SJSA1 (cell line): ENCODE measurements at places on chromosomes 3 and 15. TPM values are rescaled to one million over a fixed set of nuclear protein-coding genes. Genes with fewer than 3 reads are reported as not detected.
A peak's percentile ranks its signal among the peaks of the same experiment; 100 is the strongest.

DNA sequence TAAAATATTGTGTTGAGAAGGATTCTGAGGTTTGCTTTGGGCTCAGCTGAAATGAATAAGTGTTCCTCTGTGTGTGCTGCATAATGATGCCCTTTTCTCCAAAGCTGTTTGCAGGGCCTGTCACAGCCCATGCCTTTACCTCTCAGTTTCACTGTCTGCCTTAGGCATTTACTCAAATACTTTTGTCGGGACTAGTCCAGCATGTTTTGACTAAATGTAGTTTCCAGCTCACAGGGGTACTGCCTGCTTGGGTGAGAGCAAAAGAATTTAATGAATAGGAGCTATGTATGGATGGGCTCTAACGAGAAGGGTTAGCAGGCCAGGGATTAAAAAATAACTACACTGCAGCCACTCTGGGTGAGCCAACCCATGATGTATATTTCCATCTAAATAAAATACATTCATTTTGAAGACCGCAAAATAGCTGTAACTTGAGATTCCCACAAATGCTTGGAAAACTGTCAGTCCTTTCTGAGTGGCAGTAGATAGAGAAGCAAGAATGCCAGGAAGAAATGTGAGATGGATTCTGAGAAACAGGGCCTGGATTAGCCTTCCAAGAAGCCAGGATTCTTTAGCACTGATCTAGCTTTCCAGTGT lies 549.2 kb upstream of the TBL1XR1 start:
- DNase-seq = no peak

Gene KCNMB3
- total RNA-seq = 0.13 and 2.7 TPM in 2 replicates

DNA sequence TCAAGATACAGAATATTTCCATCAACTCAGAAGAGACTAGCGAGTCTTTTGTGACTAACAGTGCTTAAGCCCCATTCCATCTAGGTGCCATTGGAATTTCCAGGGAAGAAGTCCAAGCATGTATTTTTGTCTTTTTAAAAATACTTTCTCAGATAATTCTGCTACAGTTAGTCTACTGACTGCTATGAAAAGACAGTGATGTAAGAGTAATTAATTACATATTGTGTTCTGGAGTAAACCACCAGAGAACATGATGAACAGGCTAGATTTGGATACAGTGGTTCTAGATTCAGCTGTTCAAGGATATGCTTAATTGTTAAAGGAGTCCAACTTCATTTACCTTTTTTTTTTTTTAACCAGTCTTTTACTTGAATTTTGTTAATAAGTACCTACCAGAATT lies 34.8 kb upstream of the PAK6 start:
- DNase-seq = no peak

DNA sequence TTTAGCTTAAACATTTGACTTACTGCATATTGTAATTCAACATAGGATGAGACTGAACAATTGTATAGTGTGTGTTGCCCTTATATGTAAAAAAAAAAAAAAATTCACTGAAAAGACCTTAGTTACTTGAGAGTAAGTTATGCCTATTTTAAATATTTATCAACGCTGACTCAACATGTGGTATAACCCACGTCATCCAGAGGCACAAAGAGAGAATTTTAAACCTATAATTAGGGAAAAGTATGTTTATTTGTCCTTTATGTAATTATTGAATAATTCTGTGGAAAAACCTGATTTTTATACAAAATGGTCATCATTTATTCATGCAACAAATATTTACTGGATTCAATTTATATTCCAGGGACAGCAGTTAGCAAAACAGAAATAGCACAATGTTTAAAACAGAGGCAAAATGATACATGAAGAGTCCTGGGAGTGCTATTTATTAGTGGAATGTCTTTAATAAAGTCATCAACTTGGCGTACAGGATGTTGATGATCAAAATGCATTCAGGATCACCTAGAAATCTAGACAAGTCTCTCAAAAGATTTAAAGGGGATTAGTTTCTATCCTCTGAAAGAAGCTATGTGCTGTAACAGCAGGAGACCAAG lies 223.7 kb downstream of the PCCB start:
- DNase-seq = peak; percentile 64

Gene AHSG
- total RNA-seq = not detected in 2 replicates

Gene FOXL2NB
- not detected in 2 replicates for total RNA-seq

- no peak for DNase-seq
Measured at GRCh38 chr3:137760341-137761098, 3.6 kb upstream of the SOX14 start.

GRCh38 chr3:190532731-190533203 lies 18.9 kb downstream of the IL1RAP start:
- no peak for DNase-seq
